Naive thymus-derived CD8-positive, alpha-beta T cell (primary cell): ENCODE measurements at places on chromosomes 12 and 14. TPM values are rescaled to one million over a fixed set of nuclear protein-coding genes. Genes with fewer than 3 reads are reported as not detected.
A peak's percentile ranks its signal among the peaks of the same experiment; 100 is the strongest.

Gene NID2
- 0.62 TPM for polyA plus RNA-seq

GRCh38 chr12:31118347-31119191, 44.9 kb downstream of the DDX11 start:
- no peak for DNase-seq

DNA sequence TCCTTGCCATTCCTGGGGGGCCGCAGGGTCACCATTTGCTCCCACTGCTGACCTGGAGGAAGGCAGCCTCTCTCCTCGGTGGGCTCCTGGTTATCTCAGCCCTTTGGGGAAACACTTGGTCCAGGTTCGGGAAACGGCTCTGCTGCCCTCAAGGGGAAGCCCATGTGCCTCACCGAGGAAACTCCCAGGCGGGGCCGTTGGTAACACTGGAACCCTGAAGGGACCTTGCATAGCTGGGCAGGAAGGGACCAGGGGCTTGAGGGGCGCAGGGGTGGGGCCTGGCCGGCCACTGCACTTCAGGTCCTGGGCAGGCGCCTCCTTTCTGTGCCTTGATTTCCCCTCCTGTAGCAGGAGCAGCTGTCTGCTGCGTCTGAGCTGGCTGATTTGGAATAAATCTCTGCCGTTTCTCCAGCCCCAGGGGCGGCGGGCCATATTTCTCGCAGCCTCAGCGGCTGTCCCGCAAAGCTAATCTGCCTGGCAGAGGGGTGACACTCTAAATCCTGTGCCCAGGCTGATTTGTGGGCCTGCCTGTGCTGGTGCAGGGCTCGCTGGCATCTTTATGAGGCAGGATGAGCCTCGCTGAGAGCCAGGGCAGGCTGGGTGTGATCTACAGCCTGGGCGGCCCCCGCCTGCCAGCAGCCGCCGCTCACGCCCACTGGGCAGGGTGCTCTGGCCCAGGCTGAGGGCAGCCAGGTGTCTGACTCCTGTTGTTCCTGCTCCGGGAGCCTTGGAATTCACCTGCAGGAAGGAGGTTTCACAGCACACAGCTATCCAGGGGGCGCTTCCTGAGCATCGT, 49.7 kb downstream of the KIF26A start:
- no peak for DNase-seq

GRCh38 chr12:55001198-55001868, 16.8 kb upstream of the TESPA1 start:
- no peak for DNase-seq

GRCh38 chr12:49055092-49055491, 5.5 kb downstream of the KMT2D start:
- no peak for DNase-seq

DNA sequence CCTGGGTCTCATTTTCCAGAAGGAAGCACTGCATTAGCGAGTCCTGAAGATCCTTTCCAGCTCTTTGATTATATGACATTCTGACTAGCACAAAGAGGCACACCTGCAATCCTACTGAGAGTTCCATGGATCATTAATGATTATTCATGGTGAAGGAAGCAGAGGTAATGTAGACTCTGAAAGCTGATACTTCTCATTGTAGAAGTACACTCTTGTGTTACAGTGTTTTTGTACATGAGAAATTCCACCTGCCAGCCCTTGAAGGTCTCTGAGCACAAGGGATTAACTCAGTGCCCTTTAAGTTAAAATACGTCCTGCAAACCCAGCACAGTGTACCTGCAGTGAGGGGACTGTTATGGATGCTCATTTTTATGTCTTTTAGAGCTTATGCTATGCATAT, 558.8 kb upstream of the FBXO33 start:
- DNase-seq, result no peak

Gene PRPF40B
- 1.5 TPM for polyA plus RNA-seq

Gene RPGRIP1
- polyA plus RNA-seq, result not detected

Gene MANSC4
- polyA plus RNA-seq, result not detected

- DNase-seq, result peak; percentile 71
Measured at GRCh38 chr14:58239244-58240195, 5.1 kb upstream of the PSMA3 start.

GRCh38 chr12:3229577-3229976, 152.4 kb downstream of the TSPAN9 start:
- DNase-seq, result no peak

DNA sequence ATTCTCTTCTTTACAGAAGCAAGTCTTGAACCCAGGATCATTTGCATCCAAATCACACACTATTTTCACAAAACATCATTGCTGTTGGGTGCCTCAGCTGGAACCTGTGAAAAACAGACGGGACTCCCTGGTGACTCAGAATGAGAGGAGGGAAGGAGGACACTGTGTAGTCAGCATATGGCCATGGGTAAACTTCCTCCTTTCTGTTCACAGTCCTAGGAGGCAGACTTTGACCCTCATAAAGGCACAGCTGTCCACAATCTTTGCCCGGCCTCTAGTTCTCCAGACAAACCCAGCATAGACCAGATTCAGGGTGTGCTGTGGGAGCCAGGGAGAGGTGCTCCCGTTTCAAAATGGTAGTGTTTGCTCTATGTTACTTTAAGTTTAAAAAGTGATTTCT, 62.0 kb downstream of the DYRK2 start:
- DNase-seq, result no peak

- DNase-seq, result no peak
Measured at GRCh38 chr14:98952593-98953350, 319.2 kb downstream of the BCL11B start.

DNA sequence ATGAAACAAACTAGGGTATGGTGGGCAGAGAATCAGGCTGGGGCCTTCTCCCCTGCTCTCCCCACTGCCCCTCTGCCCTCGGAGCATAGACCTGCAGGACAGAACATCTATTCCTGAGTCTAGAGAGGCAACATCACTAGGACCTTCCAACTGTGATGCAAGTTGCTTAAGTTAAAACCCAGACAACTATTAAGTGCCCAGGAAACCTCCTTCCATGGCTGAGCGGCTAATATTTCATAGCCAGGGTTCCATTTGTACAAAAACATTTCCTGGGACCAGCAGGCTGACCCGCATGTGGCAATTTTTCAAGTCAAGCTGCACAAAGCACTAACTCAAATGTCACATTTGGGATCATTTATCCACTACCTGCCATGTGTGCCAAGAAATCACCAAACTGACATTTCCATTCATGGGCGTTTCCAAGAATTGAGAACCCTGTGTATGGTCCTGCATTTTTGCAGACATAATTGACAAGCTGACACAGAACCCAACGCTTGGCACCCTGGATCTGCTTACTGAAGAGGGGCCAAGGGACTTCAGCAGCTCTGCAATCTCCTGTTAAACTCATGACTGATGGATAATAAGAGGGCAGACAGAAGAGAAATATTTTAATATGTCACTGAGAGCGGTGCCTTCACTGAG, 32.7 kb downstream of the NT5DC3 start:
- DNase-seq, result no peak

DNA sequence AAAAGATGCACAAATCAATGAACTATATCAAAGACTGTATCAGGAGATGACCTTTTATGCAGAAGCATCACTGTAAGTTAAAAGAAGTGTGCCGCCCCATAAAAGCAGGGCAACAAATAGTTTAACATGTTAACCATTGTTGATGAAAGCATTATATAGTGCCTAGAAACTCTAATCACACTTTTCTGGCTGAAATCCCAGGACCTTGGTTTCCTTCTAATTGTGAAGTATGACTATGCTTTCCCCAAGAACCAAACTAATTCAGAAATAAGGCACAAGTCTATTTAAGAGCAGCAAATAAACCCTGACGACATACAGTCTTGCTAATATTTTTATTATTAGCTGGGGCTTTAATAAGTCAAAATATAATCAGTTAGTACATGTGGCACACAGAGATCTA, 21.7 kb downstream of the RACGAP1 start:
- DNase-seq, result no peak

DNA sequence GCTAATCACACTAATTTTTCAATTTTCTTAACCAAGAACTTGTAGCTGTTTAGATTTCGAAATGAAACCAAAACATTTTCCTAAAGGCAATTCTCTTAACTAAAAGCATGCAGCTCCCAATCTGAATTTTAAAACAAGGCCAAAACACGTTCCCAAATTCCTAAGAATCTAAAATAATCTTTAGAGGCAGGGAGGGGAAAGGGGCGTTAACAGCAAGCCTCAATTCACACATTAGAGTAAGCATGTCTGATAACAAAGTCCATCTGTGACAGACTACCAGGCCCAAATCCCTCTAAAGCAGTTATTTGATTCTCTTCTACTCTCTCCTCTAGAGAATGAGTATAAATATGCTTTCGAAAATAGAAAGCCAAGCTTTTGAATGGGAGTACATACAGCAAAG, 754 bp downstream of the ATG14 start:
- no peak for DNase-seq

Gene CELA1
- polyA plus RNA-seq, result 8.1 TPM

Gene PGF
- not detected for polyA plus RNA-seq
